ENCODE measurements at places on chromosomes 12 and 14.

- DNase-seq, result no peak
These were observed 154.1 kb upstream of the FKBP4 start for GRCh38 chr12:2640709-2641108.

DNA sequence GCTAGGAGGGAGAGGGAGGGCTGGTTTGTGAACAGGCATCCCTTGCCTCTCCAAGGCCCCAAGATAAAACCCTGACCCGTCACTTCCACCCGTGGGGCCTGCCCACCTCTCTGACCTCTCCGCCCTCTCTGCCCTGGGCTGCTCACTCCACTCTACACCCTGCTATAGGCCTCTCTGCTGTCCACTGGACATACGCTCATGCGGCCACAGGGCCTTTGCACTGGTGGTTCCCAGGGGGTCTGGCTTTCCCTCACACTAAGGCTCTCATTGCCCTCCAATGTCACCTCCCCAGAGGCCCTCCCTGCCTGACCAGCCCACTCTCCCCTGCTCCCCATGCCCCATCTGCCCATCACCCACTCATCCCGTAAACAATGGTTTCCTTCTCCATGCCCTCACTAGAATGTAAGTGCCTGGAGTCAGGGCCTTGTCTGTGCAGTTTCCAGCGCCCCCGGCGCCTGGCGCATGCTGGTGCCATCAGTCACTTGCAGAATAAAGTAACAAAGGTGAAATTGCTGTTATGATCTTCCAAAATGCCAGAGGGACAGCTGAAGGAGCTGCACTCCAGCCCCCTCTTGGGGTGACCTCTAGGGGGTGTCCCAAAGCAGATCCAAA lies 73.6 kb downstream of the RFLNA start:
- no peak for DNase-seq

- no peak for DNase-seq
These were observed 82.0 kb downstream of the ETV6 start for GRCh38 chr12:11731455-11731854.

DNA sequence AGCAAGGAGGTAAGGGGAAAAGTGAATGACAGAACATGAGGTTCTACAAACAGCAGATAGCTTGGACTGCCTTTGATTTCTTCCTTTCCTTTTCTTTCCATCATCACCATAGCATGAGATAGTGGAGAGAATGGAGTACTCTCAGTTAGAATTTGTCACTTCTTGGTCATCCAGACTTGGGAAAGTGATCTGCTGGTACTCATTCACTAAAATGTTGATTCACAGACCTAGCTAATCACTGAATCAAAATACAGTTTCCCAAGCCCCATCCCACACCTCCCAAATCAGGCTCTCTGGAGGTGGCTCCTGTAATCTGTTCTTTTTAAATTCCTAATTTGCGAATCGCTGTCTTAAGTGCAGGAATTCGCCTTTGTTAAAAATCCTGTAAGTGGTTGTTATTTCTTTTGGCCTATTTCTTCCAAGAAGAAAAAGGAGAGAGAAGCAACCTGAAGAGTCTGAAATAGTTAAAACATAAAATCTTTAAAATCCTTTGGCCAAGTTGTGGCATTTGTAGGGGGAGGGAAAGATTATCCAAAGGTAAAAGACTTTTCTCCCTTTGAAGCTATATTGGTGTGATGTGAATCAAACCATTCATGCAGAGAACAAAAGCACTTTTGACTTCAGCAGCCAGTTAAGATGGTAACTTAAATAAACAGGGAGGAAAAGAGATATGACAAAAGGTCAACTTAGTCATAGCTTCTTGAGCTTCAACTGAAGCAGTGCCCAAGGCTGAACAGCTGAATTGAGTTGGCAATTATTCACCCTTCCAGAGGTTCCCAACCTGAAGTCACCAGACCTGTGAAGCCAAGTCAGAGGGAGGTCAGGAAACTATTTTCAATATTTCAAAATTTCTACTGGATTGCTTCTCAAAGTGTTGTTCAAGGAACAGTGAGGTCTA lies 255.1 kb upstream of the KRR1 start:
- no peak for DNase-seq

- no peak for DNase-seq
These were observed 33.2 kb downstream of the ZNF664 start for GRCh38 chr12:124006085-124006845.
